ENCODE measurements at places on chromosomes 4 and X.

DNA sequence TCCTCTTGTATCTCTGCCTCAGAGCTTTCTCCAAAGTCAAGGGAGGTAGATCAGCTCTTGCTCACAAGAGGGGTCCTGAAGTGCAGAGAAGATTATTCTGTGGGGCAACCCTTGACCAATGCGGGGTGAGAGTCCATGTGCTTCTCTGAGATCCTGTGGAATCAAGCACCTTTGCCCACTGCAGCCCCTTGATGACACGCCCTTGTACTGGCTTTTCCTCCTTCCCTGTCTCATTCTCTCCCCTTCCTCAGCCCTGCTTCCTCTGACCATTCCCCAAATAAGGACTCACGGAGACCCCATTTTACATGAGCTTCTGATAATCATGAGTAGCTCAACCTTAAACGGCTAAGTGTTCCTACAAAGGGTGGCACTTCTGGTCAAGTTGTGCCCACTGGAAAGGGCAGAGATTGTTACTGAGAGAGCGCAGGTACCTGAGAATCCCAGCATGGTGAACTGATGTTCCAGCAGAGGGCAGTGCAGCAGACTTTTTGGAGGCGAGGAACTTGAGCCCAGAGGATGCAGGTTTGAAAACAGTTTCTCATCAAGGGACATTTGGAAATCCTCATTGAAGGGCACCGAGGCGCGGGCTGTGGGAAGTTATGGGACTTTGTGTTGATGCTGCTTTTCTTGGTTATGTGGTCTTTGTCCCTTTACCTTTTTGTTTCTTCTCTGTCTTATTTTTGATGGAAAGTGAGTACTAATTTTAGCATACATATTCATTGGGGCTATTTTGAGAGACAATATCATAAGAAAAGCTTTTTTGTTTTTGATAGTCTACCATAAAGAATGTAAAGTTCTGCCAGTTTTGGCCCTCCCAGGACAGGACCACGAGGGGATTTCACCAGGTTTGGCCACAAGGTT, 201.3 kb downstream of the RBM46 start:
- DNase-seq: peak; percentile 35

- no peak for DNase-seq
These were observed 7.9 kb downstream of the ARL9 start for GRCh38 chr4:56513517-56513916.

- DNase-seq: no peak
These were observed 168.2 kb downstream of the AMELX start for GRCh38 chrX:11461201-11462001.

GRCh38 chr4:27078934-27079455, 218.4 kb downstream of the STIM2 start:
- no peak for DNase-seq

- DNase-seq: no peak
These were observed 646.6 kb downstream of the ANKRD50 start for GRCh38 chr4:124065936-124066335.

GRCh38 chr4:185709802-185710486, 102.0 kb downstream of the SORBS2 start:
- no peak for DNase-seq

GRCh38 chr4:6909970-6910339, 329 bp downstream of the TBC1D14 start:
- no peak for DNase-seq

- no peak for DNase-seq
These were observed 100.3 kb downstream of the TENM3 start for GRCh38 chr4:182343453-182343852.

DNA sequence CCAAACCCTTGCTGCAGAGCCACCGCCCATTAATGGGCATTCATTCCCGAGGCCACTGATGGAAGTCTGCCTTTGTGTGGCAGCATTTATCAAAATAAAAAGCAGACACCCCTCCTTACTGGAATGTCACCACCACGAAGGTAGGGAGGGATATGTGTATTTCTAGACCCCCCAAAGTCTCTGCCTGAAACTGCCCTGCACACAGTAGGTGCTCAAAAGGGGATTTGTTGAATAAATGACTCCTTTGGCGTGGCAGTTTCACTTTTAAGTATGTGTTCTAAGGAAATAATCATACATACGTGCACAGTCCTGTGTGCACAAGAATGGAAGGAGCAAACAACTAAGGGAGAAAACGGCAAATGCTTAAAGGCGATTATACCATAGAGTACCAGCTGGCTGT, 23.6 kb upstream of the GLOD5 start:
- DNase-seq: no peak

DNA sequence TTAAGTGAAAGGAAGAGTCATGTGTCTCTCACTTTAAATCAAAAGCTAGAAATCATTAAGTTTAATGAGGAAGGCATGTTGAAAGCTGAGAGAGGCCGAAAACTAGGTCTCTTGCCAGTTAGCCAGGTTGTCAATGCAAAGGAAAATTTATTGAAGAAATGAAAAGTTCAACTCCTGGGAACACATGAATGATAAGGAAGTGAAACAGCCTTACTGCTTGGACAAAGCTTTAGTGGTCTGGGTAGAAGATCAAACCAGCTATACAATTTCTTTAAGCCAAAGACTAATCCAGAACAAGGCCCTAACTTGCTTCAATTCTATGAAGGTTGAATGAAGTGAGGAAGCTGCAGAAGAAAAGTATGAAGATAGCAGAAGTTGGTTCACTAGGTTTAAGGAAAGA, 24.9 kb downstream of the RHOH start:
- DNase-seq: no peak

- no peak for DNase-seq
These were observed 81.1 kb downstream of the CLCN5 start for GRCh38 chrX:50003467-50003866.

DNA sequence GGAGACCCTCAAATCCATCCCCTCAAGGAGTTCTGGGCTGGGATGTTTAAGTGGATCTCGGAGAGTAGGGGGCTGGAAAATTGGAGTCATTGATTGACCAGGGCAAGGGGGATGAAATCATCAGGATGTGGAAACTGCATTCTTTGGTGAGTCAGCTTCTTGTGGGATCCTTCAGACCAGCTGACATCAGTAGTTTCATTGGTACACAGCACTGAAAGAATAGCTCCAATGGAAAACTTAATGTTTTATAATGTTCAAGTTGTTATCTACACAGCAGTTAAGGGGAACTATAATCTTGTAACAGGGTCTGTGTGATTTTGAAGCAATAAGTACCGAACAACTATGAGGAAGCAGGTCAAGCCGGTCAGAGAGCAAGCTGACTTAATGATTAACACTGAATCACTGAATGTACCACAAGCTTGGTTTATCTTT, 506.1 kb downstream of the RPA4 start:
- DNase-seq: no peak

GRCh38 chr4:18846313-18846712, 824.8 kb upstream of the LCORL start:
- DNase-seq: no peak

GRCh38 chrX:10648614-10649013, 28.2 kb upstream of the MID1 start:
- no peak for DNase-seq

GRCh38 chr4:137425281-137425680, 107.0 kb downstream of the PCDH18 start:
- DNase-seq: no peak

DNA sequence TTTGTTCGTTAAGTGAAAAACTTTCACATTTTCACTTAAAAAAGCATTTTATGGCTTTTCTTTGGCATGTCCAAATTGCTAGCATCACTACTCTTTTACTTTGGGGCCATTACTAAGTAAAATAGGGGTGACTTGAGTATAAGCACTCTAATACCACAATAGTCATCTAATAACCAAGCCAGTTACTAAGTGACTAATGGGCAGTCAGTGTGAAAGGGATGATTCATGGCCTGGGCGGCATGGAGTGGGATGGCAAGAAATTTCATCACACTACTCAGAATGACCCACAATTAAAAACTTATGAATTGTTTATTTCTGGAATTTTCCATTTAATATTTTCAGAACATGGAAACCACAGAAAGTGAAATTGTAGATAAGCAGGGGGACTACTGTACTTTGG, 60.9 kb downstream of the BMP15 start:
- no peak for DNase-seq

- DNase-seq: no peak
These were observed 15.7 kb downstream of the ZXDB start for GRCh38 chrX:57607295-57608187.

DNA sequence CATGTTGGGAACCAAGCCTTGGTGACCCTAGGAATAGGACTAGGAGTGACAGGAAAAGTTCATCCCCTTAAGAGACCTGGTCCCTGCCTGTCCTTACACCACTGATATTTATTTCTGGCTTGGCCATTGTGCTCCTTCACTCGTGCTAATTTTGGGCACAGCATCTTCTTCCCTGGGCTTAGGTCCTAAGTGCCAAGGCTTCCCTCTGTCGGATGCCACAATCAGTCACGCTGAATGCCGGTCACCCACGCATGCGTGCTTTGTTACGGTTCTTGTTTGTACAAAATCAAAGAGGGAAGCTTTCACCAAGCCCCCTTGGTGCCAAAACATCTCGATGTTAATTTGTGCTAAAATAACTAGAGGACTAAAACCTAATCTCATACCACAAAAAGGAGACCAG, 17.4 kb upstream of the MAP3K15 start:
- DNase-seq: no peak

DNA sequence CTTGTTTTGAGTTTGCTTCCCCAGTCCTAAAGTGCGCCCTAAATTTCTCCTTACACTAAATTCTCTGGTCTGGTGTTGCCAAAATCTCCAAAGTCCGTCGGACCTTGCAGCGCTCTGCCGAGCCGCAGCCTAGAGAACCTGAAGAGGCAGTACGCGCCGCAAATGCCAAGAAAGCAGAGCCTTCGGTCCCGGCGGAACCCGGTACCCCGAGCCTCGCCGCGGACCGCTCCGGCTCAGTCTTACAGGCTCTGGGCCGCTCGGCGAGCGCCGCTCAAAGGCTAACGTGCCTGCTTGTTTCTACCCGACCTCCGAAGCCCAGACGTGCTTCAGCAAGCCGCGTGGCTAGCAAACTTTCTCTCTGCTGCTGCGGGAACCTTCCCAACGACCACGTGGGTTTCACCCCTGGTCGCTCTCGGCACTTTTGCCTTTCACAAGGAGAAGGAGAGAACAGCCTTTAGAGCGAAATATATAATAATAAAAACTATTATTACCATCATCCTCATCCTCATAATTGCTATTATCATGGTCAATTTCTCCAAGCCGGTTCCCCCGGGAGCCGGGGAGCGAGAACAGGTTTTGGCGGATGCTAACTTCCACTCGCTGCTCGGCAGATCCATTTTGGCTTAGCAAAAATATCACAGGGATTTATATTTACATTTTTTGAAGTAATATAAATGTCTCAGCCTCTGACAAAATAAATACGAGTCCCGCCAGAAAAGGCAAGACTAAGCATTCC, 2.2 kb upstream of the HTR2C start:
- DNase-seq: no peak

- no peak for DNase-seq
These were observed 2.9 kb downstream of the UGDH start for GRCh38 chr4:39524161-39524957.

DNA sequence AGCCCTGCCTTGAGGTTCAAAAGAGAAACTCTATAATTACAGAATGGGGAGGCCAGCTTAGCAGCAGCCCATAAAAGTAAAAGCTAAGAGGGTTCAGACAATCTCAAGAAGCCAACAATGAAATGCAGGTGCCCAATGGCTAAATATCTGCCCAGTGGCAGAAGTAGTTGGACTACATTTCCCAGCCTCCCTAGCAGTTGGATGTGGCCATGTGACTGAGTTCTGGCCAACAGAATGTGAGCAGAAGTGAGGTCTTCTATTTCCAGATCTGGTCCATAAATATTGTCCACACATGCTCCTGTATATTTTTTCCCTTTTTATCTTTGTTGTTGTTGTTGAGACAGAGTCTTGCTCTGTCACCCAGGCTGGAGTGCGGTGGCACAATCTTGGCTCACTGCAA, 127.9 kb upstream of the NHS start:
- DNase-seq: no peak

- no peak for DNase-seq
These were observed 370.6 kb downstream of the MAGEB5 start for GRCh38 chrX:26586570-26586969.

GRCh38 chrX:7072856-7073255, 74.7 kb upstream of the STS start:
- no peak for DNase-seq

- DNase-seq: no peak
These were observed 43.1 kb downstream of the RAPGEF2 start for GRCh38 chr4:159145992-159146330.

- DNase-seq: no peak
These were observed 26.4 kb downstream of the CYTL1 start for GRCh38 chr4:4992833-4993232.

All from left hindlimb (tissue), 1 donor.